CD14-positive monocyte (primary cell): ENCODE measurements at places on chromosomes 2 and 18.

DNA sequence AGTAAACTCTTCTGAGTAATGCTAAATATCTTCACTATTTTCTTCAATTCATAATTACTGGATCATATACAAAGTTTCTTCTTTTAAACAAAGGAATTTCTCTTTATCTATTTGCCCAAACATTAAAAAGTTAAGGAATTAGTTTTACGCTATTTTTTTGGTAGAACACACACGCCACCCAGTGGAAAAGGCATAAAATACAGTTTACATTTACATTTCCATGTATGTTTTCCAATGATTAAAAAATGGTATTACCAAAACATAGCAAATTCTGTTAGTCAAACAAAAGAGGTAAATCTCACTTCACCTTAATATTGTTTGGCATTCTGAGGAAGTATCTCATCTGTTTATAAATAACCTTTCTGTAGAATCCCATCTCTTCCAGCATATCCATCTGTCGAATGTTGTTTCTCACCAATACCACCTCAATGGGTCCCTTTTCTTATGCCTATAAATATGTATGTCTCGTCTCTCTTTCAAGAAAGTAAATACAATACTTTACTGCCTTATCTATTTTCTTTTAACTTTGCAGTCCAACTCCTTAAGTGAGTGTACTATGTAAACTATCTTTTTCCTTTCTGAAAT, 7.2 kb downstream of the BOLL start:
- DNase-seq = no peak
- H3K4me3 ChIP-seq = no peak overlapping the region
- no peaks in the 10 kb centered on the region for H3K36me3 ChIP-seq
- no peak overlapping the region for H3K27ac ChIP-seq
- no peaks in the 10 kb centered on the region for H3K27me3 ChIP-seq

DNA sequence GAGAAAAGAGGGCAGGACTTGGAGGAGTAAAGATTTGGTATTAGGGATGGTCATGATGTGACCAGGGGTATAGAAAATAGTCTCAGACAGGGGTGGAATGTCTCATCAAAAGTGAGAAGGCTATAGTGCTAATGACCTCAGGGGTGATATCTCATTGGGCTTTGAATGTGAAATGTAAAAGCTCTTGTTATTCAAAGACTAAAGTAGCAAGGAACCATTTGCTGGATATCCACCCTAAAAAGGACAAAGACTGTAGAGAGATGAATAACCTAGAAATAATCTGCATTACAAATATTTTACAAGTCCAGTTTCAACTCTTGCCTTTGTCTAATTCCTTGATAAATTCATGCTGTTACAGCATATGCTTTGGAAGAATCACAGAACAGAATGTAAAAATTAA, 224.4 kb downstream of the ICOS start:
- H3K4me1 ChIP-seq = no peaks in the 10 kb centered on the region
- H3K27me3 ChIP-seq = no peaks in the 10 kb centered on the region
- no peak for DNase-seq

DNA sequence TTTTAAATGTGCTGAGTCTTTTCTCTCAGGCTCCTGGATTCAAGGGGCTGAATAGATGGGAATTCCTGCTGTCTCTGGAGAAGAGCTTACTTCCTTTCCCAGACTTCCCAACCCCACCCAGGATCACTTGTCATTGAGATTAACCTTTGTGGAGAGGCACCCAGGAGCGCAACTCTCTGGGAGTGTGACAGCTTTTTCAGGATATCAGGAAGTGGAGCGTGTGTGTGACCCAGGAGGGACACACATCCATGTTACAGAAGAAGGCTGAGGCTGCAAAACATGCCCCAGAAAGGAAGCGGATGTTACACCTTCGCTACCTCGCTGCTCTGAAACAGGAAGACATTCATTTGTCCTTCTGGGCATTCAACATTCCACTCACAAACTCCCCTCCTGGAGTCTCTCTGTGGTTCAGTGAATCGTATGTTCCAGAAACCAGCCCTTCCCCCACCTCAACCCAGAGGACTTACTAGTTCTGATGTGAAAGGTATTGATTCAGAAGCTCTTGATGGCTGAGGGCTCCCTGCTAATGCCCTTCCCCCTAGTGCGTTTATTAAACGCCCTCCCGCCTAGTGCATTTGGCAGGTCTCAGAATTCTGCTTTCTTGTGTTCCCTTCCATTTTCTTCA, 523.9 kb downstream of the TNS1 start:
- no peak overlapping the region for H3K27ac ChIP-seq
- H3K36me3 ChIP-seq = no peaks in the 10 kb centered on the region
- peaks cover 2% of the 10 kb centered on the region for H3K27me3 ChIP-seq

- no peak overlapping the region for H3K27ac ChIP-seq
- no peaks in the 10 kb centered on the region for H3K27me3 ChIP-seq
- H3K4me1 ChIP-seq = no peaks in the 10 kb centered on the region
- no peak for DNase-seq
- H3K36me3 ChIP-seq = no peaks in the 10 kb centered on the region
Measured at GRCh38 chr2:48137829-48138228, 231.5 kb upstream of the FBXO11 start.

GRCh38 chr2:181107628-181107945, 127.2 kb downstream of the UBE2E3 start:
- no peaks in the 10 kb centered on the region for H3K27me3 ChIP-seq
- DNase-seq = no peak
- no peak overlapping the region for H3K4me3 ChIP-seq

- no peak for DNase-seq
- H3K27ac ChIP-seq = no peak overlapping the region
- H3K4me1 ChIP-seq = peaks cover 18% of the 10 kb centered on the region
- no peak overlapping the region for H3K4me3 ChIP-seq
Measured at GRCh38 chr18:47997338-47997780, 66.9 kb upstream of the SMAD2 start.

DNA sequence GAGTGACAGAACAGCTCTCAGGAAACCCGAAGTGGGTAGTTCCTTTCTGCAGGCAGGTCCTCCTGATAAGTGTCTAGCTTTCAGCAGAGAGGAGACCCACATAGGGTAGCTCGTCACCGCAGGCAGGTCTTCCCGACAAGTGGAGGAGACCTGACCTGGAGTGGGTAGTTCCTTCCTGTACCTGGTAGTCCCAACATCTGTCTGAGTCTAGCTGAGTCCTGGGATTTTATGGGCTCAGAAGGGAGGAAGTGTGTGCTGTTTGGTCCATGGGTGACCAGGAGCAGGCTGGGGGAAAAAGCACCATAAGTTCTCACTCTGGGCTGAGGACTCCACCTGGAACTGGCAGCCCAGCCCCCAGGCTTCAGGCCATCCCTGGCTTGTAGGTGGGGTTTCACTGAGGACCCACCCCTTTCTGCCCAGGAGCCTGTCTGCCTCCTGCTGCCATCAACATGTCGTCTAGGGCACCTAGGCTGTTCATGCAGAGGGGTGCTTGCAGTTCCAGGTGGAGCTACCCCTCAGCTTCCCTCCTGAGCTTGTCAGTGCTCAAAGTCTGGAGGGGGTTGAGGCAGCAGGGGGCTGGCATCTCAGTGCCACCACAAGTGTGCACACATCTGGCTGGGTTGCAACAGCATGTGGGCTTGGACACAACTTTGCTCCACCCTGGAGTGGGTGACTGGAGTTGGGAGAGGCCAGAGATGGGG, 9.4 kb downstream of the DYSF start:
- no peak overlapping the region for H3K4me3 ChIP-seq
- H3K27ac ChIP-seq = no peak overlapping the region
- H3K36me3 ChIP-seq = peaks cover 62% of the 10 kb centered on the region
- DNase-seq = no peak
- H3K4me1 ChIP-seq = peaks cover 32% of the 10 kb centered on the region

DNA sequence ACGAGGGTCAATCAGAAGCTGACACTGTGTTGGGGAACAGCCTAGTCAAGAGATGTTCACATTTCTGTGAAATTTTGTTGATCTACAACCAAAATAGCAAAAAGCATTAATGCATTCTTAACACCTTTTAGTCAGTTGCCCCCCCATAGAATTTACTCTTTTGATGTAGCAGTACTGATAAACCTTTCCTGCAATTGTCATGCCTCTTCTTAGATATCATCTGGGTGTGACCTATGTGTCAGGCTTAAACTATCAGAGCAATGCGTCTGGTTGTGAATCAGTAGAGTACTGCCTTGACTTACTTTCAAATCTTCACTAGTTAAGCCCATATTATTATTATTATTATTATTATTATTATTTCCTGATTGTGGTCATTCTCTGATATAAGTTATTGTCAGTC, 61.9 kb downstream of the GREB1L start:
- H3K27me3 ChIP-seq = no peaks in the 10 kb centered on the region
- no peak overlapping the region for H3K4me3 ChIP-seq
- no peak for DNase-seq
- H3K4me1 ChIP-seq = no peaks in the 10 kb centered on the region
- no peak overlapping the region for H3K27ac ChIP-seq

GRCh38 chr2:150465703-150466569, 21.5 kb downstream of the RND3 start:
- no peaks in the 10 kb centered on the region for H3K27me3 ChIP-seq
- no peaks in the 10 kb centered on the region for H3K4me1 ChIP-seq
- no peak for DNase-seq
- H3K36me3 ChIP-seq = no peaks in the 10 kb centered on the region
- no peak overlapping the region for H3K27ac ChIP-seq
- no peak overlapping the region for H3K4me3 ChIP-seq

DNA sequence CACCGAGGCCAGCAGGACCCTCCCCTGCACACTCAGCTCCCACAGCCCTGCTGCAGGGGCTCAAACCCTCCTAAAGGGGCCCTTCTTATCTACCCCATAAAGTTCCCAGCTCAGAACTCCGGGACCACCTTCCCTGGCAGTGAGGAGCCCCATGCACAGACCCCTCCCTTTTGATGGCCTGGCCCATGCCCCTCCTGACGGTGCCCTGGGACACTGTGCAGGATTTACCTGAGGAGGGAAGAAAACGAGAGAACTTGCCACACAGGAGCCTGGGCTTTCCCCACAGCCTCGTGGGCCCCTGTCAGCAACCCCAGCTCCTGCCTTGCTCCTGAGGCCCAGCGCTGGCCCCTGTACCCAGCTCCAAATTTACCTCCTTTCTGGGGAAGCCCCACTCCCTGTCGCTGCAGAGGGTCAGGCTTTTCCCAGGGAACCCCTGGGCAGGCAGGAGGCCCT, 206.3 kb upstream of the SALL3 start:
- no peak overlapping the region for H3K27ac ChIP-seq
- no peaks in the 10 kb centered on the region for H3K36me3 ChIP-seq
- no peak overlapping the region for H3K4me3 ChIP-seq

DNA sequence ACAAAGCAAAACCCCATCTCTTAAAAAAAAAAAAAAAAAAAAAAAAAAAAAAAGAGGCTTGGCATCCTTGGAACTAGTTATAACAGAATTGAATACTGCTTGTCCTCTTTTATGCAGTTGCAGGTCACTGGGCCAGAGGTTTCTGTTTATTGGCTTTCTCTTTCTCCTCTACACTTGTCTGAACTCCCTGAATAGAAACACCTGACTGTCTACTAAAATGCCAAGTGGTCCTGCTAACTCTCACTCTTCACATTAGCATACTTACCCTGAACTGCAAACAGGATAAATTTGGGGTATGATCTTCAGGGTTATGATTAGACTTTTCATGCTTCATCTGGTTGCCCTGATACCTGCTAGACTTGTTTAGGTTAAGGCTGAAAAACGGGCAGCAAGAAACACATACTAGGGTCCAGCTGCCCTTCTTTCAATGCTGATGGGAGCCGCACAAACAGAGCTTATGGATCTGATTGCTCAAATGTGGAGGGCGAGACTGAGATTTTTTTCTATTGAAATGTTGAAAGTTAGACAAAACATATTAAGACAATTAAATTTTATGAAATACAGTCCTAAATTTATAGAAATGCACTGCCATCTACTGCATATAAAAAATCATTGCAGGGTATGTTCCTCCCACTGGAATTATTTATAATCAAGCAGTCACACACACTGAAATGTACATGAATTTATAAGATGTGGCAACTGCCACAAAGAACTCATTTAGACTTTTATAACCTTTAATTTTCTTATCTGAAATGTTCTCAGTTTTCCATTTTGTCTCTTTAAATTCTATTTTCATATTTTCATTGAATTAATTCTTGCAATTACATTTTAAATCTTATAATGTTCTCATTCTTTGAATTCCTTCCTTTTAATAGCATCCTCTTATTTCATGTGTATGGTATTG, 40.8 kb downstream of the GTF3C3 start:
- peaks cover 40% of the 10 kb centered on the region for H3K36me3 ChIP-seq
- no peaks in the 10 kb centered on the region for H3K4me1 ChIP-seq
- H3K27ac ChIP-seq = no peak overlapping the region
- no peak for DNase-seq
- no peak overlapping the region for H3K4me3 ChIP-seq

- H3K27me3 ChIP-seq = no peaks in the 10 kb centered on the region
- H3K36me3 ChIP-seq = no peaks in the 10 kb centered on the region
- peak overlapping the region; percentile 36 for H3K4me3 ChIP-seq
- H3K4me1 ChIP-seq = peaks cover 38% of the 10 kb centered on the region
- DNase-seq = no peak
Measured at GRCh38 chr2:69683170-69683971, 39.8 kb upstream of the AAK1 start.

DNA sequence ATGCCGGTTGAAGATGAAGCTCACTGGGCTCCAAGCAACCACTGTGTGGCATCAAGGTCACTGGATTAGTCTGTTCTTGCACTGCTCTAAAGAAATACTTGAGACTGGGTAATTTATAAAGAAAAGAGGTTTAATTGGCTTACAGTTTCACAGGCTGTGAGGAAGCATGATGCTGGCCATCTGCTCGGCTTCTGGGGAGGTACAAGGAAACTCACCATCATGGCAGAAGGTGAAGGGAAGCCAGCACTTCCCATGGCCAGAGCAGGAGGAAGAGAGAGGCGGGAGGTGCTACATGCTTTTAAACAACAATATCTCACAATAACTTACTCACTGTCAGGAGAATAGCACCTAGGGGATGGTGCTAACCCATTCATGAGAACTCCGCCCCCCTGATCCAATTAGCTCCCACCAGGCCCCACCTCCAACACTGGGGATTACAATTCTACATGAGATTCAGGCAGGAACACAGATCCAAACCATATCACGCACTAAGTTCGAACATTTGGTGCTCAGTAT, 109.7 kb upstream of the MGAT5 start:
- H3K27me3 ChIP-seq = no peaks in the 10 kb centered on the region
- no peak for DNase-seq
- H3K27ac ChIP-seq = no peak overlapping the region
- no peak overlapping the region for H3K4me3 ChIP-seq

DNA sequence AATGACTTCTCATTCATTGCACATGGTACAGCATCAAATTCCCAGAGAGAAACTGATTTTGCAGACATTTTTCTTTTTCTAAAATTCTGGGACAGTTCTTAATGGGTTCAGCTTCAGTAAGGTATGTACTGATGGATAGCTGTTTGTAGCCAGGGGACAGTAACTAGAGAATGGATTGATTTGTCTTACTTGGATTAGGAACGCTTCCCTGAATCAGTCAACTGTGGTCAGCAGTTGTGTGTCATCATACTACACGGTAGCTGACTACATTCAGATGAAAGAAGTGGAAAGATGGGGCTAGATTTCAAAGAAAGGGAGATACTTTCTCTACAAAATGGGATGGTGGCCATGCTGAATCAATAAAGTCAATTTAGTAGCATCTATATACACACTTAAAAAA, 431.4 kb downstream of the GRB14 start:
- DNase-seq = no peak
- no peaks in the 10 kb centered on the region for H3K4me1 ChIP-seq
- no peak overlapping the region for H3K27ac ChIP-seq
- no peak overlapping the region for H3K4me3 ChIP-seq
